ENCODE measurements at places on chromosomes 1 and 21. TPM values are rescaled to one million over a fixed set of nuclear protein-coding genes. Genes with fewer than 3 reads are reported as not detected.

Gene ANGPTL1
- not detected for total RNA-seq

Gene OLFML3
- total RNA-seq: 4.1 TPM

Gene CD5L
- not detected for total RNA-seq

Gene FAM72B
- 5.6 TPM for total RNA-seq

Gene KRTAP11-1
- not detected for total RNA-seq

Gene DENND2C
- total RNA-seq: 0.42 TPM

Gene ARHGEF10L
- 8.0 TPM for total RNA-seq

Data from A549 treated with GW870086 at 1 μM for 4 hours (cell line).